ENCODE measurements at places on chromosomes 3 and 15.

- DNase-seq = no peak
Measured at GRCh38 chr15:26690778-26691177, 82.1 kb downstream of the GABRB3 start.

- DNase-seq = no peak
Measured at GRCh38 chr15:75172284-75172820, 29.3 kb upstream of the C15orf39 start.

DNA sequence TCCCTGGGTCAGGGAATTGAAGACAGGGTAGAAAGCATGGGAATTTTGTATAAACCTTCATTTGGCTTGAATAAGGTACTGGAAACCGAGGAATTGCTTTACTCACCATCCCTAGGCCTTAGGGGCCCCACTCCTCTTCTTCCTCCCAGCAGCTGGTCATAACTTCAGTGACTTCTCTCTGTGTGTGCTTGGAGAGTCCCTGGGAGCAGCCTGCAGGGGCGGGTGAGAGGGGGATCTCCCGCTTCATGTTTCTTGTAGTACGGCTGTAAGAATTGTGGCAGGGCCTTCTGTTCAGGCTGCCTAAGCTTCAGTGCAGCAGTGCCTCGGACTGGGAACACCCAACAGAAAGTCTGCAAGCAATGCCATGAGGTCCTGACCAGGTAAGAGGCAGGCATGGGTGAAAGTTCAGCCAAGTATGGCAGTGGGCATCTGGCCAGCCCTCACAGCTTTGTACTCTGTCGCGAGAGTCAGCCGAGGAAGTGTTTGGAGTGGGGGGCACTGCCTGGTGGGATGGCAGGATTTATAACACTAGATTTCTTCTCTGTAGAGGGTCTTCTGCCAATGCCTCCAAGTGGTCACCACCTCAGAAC, 1.7 kb upstream of the DNAJC17 start:
- no peak for DNase-seq

DNA sequence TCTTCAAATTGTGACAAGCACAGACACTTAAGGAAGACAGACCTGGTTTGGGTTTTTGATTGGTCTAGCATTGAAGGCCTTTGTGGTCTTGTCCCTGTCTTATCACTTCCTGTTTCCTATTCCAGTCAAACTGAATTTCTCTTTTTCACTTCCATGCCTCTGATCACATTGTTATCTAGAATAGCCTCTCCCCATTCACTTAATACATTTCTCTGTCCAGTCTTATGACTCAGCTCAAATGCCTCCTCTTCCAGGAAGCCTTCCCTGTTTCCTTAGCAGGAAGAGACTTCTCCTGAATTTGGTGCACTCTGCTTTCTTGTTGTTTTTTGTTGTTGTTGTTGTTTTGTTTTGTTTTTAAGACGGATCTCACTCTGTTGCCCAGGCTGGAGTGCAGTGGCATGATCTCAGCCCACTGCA, 45.5 kb downstream of the LIMD1 start:
- DNase-seq = no peak

DNA sequence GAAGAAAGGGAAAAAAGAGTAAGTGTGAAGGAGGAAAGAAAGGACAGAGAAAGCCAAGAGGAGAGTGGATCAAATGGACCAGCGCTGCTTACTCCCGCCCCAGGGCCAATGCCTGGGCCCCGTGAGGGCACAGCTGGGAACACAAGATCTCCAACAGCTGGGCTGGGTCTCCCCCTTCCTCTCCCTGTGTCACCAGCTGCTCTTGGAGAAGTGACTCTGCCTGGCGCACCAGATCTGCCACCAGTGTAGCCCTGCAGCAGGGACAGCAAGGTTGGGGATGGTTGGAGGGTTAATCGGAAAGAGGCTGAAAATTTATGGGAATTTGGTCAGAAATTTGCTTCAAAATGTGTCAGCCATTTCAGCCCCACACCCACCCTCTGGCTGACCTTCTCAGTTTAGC, 8.4 kb downstream of the CDAN1 start:
- DNase-seq = no peak

GRCh38 chr3:125126323-125126722, 70.5 kb upstream of the HEG1 start:
- no peak for DNase-seq

DNA sequence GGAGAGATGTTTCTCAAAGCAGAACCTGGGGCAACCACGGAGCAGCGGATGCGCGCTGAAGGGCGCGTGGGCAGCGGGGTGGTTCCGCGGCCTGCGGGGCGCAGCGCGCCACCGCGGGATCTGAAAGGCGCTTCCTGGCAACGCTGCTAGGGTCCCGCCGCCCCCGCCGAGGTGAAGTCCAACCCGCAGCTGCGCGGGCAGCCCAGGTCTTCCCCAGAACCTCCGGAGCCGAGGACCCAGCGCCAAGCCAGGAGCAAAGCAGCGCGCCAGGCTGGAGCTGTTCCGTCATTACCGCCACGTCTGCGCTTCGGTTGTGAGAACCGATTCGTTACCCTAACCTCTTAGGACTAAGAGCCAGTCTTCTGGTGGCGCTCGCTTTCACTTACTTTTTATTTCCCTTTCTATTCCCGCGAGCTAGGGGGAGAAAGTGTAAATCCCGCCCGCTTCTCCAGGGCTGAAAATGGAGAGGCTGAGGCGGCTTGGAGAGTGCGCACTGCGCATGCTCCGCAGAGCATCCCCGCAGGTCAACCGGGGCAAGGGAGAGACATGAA, 3.2 kb upstream of the GABRG3 start:
- DNase-seq = peak; percentile 46

GRCh38 chr3:152345233-152345632, 76.5 kb downstream of the MBNL1 start:
- DNase-seq = no peak

- no peak for DNase-seq
Measured at GRCh38 chr3:12273045-12273695, 15.7 kb upstream of the PPARG start.

DNA sequence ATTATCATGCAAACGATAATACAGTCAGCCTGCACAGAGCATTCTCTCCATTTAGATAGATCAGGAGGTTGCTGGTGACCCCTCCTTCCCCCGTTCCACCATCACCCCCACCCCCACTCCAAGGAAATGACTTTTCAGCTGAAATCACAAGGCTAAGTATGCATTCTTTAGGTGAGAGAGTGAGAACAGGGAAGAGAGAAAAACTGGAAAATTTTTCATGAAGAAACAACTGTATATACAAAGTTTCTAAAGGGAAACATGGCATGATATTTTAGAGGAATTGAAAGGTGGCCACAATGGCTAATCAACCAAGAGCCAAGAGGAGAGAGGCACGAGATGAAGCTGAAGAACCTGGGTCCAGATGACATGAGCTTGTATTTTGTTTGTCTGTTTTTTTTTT, 22.2 kb downstream of the BCL2A1 start:
- DNase-seq = no peak

DNA sequence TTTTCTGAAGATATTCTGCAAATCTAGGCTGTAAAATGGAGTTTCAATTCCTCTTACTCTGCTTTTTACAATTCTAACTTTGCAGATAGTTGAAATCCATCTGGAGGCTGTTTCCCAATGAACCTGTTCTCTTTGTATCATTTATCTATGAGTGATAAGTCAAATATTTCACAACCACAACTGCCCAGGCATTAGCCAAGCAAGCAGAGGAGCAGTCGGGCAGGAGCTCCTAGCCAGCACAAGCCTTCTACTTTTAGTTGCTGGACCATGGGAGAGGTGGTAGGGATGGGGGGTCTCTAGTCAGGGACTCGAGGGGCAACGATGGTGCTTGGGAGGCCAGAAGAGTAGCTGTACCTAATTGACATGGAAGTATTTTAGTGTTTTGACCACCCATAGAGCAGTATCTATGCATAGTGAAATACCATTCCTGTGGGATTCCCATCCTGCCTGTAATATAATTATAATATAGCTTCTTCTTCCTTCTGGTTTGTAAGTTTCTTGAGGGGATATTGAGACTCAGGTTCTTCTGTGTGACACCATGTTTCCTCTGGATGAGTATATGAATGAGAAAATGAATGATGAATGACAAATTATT, 353.5 kb upstream of the IL12A start:
- DNase-seq = no peak

DNA sequence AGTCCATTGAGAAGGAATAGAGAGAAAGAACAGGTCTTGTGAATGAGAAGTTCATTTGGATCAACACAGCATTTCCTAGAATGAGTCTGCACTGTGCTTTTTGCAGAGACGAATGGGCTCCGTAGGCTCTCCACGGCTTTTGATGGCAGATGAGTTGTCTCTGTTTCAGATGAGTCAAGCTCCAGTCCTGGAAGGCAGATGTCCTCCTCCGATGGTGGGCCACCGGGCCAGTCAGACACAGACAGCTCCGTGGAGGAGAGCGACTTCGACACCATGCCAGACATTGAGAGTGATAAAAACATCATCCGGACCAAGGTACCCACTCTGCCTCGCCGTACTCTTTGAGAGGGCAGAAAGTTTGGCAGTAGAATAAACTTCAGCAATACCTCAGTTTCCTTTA, 70.5 kb downstream of the SIDT1 start:
- DNase-seq = no peak

DNA sequence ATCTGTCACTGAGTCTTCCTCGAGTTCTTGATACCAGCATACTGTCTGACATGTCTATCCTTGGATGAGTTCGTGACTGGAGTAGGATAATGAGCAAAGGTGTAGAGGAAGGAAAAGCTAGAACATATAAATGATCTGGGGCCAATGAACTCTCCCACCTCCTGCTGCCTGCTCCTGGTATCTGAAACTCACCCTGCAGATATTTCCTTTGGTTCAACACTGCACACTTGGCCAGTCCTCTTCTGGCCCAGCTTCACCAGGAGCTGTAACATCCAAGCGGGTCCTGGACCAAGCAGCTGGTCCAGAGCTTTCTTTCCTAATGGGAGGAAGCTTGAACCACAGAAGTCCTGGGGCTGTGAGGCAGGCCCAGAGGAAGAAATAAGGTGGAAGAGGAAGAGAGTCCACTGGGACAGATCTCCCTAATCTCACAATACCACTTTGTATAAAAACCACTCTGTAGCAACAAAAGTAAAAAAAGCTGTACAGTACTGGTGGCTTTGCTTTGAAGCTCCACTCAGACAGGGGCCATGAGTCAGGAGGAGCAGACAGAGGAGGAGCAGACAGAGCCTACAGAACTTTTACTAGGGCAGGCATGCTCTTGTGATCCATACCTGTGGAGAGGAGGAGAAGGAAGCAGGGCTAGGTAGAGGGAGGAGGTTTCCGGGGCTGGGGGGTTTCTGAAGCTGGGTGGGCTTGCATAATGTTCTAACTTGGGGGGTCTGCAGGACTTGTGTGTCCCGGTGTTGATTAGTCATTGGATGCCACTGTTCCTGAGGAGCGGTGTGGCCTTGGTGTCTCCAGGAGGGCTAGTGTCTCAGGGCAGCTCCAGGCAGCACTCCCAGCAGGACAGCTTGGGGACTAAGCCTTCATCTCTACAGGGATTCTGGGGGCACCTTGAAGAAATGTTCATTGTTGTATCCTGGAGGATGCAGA, 166.9 kb downstream of the ABHD5 start:
- no peak for DNase-seq

DNA sequence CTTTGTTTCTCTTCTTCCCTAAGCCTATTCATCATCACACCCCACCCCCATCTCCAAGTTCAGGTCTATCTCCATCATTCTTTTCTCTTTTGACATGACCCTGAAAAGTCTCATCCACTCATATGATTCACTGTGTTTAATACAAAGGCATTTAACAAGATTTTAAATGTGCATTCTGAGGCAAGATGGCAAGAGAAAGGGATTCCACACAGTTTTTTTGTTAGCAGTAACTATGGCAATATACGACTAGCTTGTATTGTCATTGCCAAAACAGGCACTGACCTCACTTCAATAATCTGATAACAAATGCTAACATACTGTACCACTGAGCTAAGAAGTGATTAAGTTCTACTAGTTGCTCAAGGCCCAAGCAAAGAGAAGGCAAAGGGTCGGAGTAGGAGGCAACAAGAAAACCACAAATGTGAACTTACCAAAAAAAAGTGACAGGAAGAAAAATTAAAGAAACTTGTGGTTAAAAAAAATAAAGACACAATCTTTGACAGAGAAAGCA, 53.2 kb downstream of the FBN1 start:
- DNase-seq = no peak

- peak; percentile 37 for DNase-seq
Measured at GRCh38 chr3:184381261-184382224, 1.7 kb downstream of the CHRD start.

- no peak for DNase-seq
Measured at GRCh38 chr3:114299941-114300624, 6.3 kb downstream of the TIGIT start.

GRCh38 chr3:153625506-153625905, 463.5 kb downstream of the RAP2B start:
- DNase-seq = no peak
